GM10248 (cell line): ENCODE measurements at places on chromosomes 4 and X.

GRCh38 chr4:174214101-174214878 lies 69.2 kb downstream of the FBXO8 start:
- DNase-seq, result peak; percentile 29

DNA sequence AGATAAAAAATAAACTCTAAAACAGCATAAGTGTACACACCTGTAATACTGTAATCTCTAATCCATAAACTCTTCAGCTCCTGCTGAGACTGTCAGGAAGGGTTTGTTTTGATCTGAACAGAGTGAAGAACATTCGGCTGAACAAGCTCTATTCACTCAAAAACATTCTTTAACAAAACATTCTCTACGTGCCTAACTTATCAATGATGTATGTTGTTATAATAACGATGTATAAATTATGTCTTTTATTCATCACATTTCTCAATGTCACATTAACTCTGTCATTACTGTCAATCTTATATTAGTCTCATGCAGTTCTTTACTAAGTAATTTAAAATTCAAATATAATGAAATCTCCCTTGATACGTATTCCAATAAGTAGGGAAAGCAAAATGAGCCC lies 280.6 kb downstream of the FSTL5 start:
- DNase-seq, result no peak

GRCh38 chr4:9765091-9765490 lies 16.3 kb upstream of the DRD5 start:
- DNase-seq, result peak; percentile 32

DNA sequence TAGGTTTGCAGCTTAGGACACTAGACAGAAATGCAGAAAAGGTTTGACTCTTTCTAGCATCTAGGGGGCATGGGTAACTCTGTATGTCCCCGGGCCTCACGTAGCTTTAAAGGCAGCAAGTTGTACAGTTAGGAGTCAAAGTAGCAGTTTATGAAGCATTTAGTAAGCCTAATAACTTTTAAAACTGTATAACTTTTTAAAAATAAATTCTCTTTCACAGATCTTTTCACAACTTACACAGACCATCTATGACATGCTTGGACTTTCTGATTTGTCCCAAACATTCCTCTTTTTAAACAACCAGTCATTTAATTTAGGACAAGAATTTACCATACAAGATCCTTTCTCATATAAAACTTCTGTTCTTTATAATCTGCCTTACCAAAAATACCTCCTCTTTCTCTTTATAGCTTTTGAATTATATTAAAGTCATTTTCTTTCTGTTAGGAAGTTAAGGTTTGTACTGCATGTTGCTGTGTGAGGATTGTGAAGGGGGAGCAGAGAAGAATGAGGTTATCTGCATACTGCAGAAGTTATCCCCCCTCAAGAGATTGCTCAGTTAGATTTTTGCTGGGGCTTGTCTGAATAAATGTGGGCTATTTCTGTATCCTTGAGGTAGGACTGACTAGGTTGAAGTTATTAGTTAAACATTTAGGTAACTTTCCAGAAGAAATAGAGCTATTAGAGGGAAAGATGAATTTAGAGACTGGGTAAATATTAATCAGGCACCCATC lies 94.3 kb downstream of the CPE start:
- no peak for DNase-seq

DNA sequence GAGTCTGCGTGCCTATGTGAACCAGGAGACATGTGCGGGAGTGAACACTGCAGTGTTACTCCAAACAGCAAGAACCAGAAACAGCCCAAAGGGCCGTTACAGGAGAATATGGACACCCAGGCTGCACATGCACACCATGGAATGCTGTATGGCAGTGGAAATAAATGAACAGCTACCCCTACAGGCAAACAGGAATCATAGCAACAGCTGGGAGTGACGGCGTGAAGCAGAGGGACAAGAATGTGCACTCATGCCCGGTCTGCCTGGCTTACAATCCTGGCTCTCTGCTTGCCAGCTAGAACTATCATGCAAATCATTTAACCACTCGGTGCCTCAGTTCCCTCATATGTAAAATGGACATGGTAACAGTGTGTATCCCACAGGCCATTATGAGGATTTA lies 16.6 kb downstream of the GPKOW start:
- DNase-seq, result no peak

- no peak for DNase-seq
Measured at GRCh38 chrX:12159799-12160198, 21.5 kb downstream of the FRMPD4 start.

- DNase-seq, result no peak
Measured at GRCh38 chr4:32207456-32207855, 1487.3 kb downstream of the PCDH7 start.

- DNase-seq, result no peak
Measured at GRCh38 chrX:82757614-82758013, 750.5 kb upstream of the POU3F4 start.

DNA sequence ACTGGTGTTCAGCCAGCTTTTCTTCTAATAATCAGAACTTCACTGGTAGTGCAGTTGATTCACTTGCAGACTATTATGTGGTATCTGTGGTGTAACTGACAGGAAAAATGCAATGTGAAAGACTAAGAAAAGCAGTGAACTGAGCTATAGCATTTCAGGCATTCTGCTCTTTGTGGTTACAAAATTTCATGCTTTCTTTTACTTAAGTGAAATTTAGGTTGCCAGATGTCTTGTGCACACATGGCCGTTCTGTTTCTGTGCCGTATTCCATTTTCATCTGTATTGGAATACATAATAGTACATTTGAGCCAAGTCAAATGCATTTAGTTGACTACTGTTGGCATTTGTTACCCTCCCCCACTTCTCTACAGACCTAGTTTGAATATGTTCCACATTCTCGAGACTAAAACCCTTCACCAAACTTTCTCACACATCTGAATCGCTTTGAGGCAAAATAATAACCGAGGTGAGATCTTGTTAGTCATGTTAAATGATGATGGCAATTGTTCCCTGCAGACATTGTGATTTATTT lies 8.2 kb downstream of the RTL3 start:
- DNase-seq, result no peak

DNA sequence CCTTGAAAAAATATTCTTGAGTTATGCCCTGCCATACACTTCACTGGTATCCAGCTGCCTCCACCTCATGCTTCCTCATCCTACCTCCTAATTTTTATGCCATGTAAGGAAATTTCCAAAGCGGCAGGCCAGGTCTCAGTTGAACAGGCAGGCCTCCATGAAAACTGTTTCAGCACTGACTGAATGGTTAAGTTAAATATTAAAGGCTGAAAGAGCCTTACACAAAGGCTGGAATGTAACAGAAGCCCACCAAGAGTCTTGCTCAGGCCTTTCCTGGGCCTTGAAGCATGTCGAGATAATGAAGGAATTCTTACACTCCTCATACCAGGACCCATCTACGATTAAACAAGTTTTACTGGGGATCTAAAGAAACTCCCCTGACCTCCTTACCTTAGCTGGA lies 359.6 kb upstream of the NOCT start:
- no peak for DNase-seq

DNA sequence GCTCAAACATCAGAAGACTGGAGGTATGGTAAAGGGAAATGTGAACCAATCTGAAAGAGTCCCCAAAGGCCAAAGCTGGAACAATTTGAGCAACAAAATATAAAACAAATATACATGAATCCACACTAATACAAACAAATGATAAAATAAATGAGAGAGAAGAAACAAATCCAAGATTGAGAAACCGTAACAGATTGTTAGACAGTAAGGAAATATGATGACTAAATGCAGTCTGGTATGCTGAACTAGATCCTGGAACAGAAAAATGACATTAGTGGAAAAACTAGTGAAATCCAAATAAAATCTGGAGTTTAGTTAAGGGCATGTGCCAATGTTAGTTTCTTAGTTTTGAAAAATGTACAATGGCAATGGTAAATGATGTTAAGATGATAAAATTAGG lies 15.9 kb downstream of the PPA2 start:
- no peak for DNase-seq

DNA sequence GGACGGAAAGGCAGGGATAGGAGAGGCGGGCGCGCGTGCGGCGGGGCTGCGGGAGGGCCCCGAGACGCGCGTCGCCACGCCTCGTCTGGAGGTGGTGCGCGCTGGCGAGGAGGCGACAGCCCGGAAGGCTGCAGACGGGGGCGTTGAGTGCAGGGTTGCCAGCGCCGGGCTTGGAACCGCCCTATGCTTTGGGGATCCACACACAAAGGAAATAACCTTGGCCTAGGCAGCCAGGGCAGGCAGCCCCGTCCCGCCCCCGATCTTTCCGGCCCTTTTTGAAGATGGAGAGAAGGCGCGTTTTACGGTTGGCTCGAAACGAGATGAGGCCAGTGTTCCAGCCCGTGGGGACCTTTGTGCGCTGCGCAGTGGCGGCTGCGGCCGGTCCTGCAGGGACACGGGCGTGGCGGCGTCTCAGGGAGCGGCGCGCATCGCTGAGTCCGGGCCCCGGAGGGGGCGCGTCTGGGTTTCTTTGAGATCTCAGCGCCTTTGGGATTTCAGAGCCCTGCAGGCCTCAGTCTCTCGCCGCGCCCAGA lies 50.8 kb upstream of the TRIM2 start:
- DNase-seq, result peak; percentile 48
